Cerebellum (tissue), 4 donors: ENCODE measurements at places on chromosomes 2 and 18.

GRCh38 chr18:43635397-43635796 is 358.1 kb upstream of the SYT4 start:
- no peak for DNase-seq

- DNase-seq: no peak
Measured at GRCh38 chr2:64743739-64744330, 90.1 kb upstream of the SERTAD2 start.

- no peak for DNase-seq
Measured at GRCh38 chr18:45066210-45066609, 385.5 kb downstream of the SETBP1 start.

DNA sequence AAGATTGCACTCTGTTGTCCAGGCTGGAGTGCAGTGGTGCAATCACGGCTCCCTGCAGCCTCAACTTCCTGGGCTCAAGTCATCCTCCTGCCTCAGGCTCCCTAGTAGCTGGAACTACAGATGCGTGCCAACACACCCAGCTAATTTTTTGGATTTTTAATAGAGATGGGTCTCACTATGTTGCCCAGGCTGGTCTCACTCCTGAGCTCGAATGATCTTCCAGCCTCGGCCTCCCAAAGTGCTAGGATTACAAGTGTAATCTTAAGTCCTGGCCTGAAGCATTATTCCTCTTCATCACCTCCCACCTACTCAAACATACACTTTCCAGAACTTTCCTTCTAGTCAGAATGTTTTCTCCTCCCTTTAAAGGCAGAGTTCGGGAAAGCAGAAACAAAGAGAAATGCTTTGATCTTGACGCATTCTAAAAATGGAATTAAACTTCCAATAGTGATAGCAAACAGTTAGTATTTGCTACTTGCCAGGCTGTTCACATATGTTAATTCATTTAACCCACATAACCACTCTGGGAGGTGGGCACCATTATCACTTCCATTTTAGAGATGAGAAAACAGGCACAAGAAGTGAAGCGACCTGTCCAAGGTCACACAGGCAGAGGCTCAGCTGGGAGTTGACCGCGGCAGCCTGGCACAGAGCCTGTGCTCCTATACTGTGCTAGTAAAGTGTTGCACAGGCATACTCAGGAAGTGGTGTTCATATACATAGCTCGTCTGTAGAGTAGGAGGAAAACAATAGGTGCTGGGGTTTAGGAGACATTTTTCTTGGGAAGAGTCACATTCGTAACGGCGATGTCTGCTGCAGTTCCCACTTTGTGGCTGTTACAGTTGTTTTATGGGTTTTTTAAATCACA is 24.6 kb downstream of the TEX44 start:
- no peak for DNase-seq

- peak; percentile 37 for DNase-seq
Measured at GRCh38 chr2:175203621-175204496, 22.3 kb upstream of the ATP5MC3 start.

DNA sequence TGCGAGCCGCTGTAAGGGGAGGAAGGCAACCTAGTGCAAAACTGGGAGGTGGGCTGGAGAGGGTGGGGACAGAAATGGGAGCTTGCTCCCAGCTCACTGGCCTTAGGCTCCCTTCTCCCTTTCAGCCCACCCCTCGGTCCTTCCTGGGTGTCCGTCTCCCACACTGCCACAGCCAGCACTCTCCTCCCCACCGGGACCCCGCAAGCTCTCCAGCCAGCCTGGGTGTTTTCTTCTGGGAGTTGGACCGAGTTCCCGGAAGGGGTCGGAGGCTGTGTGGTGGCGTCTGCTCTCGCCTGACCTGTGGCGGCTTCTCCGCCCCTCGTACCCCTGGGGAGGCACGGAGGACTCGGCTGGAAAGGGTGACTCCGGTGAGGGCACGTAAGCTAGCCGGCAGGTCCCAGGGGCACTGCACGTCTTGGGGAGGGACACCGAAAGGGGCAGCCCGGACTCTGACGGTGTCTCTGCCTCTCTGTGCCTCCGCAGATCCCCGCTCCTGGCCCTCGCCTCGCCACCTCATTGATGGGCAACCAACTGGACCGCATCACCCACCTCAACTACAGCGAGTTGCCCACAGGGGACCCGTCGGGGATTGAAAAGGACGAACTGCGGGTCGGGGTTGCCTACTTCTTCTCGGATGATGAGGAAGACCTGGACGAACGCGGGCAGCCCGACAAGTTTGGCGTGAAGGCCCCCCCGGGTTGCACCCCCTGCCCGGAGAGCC is 1.1 kb downstream of the LRATD1 start:
- no peak for DNase-seq

DNA sequence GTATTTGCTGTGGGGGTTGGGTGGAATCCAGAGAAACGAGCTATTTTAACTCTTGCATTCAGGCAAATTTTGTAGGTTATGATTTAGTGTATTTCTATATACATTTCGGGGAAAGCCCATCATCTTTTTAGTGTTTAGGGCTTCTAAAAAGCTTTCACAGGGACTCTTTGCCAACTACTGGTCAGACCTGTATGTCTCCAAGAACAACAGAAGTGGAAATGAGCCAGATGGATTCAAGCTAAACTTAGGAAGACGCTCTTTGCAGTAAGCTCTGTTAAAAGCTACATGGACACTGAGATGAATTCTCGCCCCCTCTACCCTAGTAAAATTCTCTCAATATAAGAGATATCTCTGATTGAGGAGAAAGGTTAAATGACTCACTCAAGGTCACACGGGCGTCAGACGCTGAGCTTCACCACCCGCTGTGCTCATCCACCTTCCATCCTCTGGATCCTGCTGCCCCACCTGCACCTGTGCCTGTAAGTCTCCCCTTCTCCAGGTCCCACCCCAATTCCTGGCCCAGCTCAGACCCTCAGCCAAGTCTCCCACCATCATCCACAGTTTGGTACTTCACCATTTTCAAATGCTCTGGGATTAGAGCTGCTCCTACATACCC is 85.6 kb downstream of the MARCHF4 start:
- DNase-seq: no peak

- DNase-seq: no peak
Measured at GRCh38 chr2:222747526-222748160, 76.2 kb downstream of the MOGAT1 start.

DNA sequence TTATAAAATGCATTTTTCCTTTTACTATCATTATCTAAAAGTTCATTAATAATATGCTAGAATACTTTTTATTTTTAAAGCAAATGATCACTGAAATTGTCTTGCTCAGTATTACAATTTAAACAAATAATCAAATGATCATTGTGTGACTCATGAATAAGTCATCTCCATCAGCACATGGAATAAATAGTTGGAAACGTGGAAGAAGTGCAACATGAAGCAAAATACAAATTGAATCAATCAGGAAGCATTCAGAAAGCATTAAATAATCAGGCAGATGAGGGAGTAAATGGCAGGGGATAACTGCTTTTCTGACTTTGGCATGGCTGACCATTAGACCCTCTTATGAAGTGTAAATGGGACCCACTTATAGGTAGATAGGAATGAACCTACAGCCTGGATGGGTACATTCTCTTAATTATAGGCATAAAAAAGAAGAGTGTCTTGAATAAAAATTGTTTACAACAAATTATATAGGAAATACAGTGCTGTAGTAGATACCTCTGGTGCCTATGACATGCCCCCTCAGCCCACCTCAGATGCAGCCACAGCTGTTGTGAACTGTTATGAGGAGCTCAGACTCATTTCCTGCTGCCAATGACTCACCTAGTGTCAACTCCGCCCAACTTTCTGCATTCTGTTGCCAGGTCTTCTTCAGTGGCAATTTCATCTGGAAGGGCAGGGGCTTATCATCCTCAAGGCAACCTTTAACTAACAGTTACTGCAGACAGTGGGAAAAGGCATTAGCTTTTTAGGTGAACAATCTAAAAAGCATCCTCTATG is 936.0 kb downstream of the TRIB2 start:
- DNase-seq: no peak

DNA sequence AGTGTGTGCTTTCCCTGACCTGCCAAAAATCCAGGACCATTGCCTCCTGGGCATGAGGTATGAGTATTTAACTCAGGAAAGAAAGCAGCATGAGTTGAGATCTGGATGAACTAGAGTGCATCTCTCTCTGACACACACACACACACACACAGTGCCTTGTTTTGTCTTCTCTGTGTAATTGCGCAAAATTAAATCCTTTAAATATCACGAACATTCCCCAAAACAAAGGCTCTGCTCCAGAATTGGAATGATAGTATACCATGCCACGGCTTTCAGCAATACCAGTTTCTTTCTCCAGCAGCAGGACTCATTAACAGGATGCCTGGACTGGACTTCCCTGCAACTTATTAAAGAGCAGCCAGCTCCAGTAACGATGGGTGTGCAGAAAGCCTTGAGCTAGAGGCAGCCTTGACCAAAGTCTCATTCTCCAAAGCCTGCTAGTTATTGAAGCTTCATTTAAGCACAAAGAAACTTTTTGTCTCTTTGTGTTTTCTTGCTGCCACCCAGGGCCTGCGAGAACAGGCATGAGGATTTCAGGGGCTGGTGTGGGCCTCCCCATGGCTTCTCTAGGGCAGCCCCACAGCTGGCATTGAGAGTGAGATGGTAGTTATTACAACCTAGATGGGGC is 101.7 kb downstream of the NRP2 start:
- DNase-seq: no peak

DNA sequence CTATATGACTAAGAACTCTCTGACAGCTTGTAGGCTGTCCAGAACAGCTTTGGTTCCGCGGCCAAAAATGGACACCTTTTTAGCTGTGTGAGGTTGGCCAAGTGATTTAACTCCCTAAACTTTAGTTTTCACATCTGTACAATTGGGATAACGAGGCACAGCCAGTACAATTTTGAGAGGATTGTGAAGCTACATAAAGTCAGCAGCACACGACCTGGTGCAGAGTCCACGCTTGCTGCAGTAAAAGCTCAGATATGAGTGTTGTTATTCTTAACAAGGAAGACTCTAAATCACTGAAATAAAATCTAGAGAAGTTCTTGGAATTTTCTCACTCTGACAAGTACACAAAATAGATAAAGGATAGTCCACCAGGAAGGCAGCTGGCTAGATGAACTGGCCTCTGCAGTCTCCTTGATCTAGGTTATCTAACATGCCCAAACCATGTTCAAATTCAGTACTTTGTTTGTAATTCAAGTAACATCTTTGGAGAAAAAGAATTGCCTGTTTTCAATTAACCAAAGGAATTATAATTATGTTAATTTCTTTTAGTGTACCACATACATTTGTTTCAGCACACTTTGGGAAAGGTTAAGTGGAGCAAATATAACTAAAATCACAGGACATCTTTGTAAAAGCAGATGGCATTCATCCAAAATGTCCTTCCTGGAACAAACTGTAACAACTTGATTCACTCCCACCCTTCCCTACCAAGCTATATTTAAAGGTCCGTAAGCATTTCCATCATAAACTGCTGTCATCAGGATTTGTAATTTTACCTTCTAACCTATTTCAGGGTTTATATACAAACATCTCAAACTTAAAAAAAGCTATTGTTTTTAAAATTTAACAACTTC is 201.7 kb upstream of the STK17B start:
- no peak for DNase-seq

DNA sequence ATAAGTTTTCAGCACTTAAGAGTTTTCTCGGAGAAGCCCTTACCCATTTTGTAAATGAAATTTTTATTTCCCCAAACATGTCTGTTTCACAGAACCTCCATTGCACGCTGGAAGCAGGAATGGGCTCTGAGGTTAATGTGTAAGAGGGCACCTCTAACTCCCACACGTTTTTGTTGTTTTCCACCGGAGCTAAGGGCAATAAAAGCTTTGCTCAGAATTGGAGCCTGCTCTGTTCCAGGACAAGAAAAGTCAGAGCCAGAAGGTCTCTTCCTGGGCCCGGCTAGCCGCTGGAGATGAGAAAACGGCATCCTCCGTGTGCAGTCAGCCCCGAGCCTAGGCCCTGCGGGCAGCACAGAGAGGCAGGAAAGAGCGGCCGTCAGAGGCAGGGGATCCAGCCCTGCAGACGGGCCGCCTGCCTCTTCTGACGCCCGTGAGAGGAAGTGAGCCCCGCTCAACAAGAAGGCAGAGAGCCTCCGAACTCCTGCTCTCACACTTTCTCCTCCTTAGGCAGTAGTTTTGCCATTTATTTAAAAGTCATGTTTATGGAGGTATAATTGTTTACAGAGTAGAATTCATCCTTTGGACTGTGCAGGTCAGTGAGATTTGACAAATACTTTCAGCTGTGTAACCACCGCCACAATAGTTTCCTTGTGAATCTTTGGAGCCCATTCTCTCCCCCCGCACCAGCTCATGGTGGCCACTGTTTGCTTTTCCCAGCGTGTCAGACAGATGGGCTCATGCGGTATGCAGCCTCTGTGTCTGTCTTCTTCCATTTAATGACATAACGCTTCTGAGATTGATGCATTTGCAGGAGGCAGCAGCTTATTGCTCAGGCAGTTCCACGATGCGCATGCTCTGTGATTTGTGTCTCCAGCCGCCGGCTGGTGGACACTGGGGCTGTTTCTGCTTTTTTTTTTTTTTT is 117.3 kb downstream of the GALR1 start:
- no peak for DNase-seq

- no peak for DNase-seq
Measured at GRCh38 chr2:220915092-220915623, 656.9 kb downstream of the EPHA4 start.

- no peak for DNase-seq
Measured at GRCh38 chr2:157441072-157441454, 2.8 kb downstream of the CYTIP start.

DNA sequence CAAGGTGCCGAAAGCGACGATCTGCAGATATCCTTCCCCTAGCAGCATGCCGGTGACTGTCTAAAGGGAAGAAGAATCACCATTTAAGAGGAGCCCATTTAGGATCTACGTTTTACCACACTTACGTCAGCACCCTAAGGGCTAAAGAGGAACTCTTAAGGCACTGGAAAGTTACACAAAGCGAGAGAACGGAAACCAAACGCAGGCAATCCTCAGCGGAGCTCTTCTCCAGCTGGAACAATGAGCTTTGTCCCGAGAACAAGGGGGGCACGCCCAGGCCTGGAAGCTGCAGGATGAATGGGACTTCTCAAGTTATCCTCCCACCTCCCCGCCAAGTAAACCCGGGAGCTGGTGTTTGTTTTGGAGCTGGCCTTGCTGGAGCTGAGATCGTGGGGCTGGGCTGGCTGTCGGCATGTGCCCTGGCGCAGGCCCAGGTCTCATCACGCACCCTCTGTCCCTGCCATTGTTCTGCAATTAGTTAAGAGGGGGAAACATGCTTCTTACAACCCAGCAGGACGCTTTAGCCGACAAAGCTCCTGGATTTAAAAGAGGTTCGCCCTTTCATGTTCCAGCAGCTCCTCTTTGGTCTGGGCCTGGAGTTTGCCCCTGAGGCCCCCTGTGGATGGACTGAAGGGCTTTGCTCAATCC is 36.4 kb downstream of the PXDN start:
- no peak for DNase-seq

DNA sequence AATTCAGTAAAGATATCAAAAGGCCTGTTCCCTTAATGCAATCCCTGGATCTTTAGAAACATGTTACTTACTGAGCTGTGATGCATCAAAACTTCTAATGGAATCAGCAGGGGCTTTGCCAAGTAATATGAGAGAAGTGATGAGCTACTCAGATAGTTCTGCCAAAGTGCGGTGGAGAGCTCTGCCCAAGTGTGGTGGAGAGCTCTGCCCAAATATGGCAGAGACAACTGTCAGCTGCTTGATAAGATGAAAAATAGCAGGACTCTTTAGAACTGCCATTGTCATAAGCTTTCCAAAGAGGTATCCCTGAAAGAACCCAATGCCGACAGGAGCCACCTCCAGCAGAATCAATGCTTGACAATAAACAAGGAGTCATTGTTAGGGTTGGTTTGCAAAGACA is 167.9 kb upstream of the SLC39A10 start:
- DNase-seq: no peak

GRCh38 chr2:82591718-82592117 is 1867.4 kb downstream of the SUCLG1 start:
- no peak for DNase-seq

- no peak for DNase-seq
Measured at GRCh38 chr2:37412231-37412630, 67.8 kb downstream of the QPCT start.
